ENCODE measurements at places on chromosomes 1 and 21.

DNA sequence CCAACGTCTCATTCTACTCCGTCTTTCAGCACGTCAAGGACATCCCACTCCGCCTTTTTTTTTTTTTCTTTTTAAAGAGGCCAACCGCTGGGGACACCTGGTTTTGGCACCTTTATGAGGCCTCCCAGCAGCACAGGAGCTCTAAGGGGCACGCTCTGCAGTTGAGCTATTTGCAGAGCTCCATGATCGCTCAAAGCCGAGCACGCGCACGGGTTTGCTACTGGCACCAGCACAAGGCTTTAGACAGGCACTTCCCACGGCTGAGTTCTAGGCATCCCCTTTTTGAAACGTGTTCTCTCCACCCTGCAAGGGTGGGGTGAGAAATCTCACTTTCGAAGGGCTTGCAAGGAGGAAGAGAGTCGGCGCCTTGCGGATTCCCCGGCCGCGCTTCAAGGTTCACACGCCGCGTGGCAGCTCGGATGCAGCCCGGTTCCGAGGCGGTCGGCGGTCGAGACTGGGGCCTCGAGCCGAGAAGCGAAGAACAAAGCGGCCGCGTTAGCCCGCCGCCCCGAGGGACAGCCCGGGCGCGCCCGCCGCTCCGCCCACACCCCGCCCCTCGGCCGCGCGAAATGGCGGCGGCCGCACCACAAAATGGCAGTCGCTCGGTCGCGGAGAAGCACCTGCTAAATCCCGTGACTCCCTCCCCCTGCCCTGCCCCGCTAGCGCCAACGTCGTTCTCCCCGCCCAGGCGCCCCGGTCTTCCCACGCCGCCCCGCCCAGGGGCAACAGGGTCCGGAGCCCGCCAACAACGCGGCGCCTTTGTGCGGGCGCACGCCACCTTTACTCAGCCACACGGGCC, 12.9 kb upstream of the SPEN start:
- DNase-seq = peak; percentile 72

GRCh38 chr21:44969931-44970755, 30.3 kb downstream of the SLX9 start:
- DNase-seq = no peak

GRCh38 chr1:110475362-110476027, 24.5 kb downstream of the PROK1 start:
- no peak for DNase-seq

DNA sequence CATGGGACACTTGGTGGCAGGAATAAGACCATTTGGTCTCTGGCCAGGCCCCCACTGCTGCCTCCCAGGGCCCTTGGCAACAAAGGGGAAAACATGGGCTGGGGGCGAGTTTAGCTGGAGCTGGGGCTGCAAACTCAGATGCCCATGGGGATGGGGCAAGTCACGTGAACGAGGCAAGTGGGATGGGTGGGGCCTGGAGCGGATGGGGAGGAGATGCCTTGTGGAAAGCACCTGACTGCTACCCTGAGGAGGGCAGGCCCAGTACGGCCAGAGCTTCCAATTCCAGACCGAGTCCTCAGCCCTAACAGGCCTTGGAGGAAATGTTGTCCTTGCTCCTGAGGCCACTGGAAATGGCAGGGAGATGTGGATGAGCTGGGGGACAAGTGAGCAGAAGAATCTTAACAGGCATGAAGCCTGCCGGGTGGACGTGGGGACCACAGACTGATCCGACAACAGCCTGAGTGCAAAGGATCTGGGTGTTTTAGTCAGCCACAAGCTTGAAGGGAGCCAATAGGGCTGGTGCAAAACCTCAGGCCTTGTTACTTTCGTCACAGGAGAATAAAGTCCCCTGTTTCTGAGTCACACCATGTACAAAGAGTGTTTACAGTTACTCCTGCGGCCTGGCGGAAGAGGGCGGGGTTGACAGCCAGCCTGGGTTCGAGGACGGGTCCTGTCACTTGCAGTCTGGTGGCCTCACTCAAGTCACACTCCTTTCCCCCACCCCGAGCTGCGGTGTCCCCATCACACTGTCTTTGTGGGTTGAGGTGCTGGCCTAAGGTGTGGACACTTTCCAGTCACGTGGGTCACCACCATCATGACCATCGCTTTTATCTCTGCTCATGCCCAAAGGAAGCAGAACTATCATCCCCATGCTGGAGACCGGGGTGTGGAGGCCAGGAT, 19.1 kb downstream of the RUNX3 start:
- DNase-seq = no peak

GRCh38 chr1:10475510-10475909, 760 bp downstream of the PEX14 start:
- no peak for DNase-seq

DNA sequence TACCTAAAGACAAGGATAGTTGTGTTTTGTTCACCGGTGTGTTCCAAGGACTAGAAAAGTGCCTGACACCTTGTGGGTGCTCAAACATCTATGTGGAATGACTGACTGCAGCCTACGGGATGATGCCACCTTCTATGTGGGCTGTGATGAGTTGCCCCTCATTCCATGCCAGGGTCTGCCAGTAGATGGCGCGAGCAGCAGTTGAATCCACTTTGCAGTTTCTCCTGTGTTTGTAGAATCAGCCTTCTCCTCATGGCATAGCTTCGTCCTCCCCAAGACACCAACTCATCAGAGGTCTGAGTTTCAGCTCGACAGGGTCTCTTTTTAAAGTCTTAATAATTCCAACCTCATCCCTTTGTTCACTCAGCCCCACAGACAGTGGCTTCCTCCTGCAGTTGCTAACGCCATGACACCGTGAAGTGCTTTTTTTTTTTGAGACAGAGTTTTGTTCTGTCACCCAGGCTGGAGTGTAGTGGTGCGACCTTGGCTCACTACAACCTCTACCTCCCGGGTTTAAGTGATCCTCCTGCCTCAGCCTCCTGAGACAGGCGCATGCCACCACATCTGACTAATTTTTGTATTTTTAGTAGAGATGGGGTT, 133.7 kb downstream of the CAPN8 start:
- no peak for DNase-seq

DNA sequence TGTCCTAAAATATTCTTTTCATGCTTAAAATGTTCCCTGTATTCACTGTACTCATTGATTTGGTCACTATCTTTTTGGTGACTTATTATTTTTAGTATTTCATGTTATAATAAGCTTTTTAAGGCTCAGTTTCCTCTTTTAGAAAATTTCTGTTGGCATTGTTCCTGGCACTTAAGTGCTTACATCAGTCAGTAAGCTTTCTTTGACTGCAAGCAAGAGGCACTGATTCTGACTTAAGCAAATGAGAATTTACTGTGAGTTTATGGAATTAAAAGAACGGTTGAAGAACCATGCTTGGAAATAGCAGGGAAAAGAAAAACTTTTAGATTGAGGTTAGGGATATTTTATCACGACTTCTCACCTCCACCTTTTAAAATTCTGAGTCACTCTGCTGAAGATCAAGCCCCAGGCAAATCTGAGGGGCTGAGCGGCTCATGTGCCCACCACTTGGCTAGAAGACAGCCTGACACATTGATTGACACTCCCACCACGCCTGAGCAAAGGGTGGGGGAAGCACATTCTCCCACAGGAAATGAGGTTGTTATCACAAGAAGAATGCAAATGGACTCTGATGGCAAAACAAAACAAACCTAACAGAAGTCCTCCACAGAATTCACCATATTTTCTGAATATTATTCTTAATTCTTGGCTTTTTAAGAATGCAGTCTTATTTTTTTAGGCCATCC, 102.8 kb downstream of the KCTD3 start:
- no peak for DNase-seq

- DNase-seq = no peak
Observed at GRCh38 chr1:66552829-66553228, 18.9 kb downstream of the SGIP1 start.

DNA sequence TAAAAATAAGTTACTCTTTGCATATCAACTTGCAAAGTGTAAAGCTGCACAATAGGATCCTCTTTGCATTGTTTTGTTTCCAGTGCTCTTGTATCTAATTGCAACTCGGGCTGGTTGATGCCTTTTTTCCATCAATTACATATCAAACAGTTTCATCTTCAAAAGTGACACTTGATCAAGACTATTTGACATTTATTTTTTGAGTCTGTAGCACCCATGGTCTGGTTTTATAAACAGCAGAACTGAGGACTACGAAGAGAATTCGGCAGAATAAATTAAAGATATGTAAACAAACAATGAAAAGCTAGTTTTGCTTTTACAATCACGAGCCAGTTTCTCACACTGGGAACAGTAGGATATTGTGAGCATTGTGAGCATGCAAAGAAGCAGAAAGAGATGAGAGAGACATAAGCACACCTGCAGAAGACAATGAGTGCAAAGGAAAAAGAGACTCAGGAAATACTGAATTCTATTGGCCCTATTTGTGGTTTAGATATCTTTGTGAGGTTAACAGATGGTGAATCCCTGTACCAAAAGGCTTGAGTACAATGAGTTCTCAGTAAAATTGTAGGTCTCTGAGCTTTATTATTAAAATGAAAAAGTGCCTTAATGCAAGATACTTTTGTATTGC, 45.4 kb downstream of the RPL5 start:
- no peak for DNase-seq

GRCh38 chr1:84282780-84283333, 18.7 kb upstream of the SAMD13 start:
- no peak for DNase-seq

DNA sequence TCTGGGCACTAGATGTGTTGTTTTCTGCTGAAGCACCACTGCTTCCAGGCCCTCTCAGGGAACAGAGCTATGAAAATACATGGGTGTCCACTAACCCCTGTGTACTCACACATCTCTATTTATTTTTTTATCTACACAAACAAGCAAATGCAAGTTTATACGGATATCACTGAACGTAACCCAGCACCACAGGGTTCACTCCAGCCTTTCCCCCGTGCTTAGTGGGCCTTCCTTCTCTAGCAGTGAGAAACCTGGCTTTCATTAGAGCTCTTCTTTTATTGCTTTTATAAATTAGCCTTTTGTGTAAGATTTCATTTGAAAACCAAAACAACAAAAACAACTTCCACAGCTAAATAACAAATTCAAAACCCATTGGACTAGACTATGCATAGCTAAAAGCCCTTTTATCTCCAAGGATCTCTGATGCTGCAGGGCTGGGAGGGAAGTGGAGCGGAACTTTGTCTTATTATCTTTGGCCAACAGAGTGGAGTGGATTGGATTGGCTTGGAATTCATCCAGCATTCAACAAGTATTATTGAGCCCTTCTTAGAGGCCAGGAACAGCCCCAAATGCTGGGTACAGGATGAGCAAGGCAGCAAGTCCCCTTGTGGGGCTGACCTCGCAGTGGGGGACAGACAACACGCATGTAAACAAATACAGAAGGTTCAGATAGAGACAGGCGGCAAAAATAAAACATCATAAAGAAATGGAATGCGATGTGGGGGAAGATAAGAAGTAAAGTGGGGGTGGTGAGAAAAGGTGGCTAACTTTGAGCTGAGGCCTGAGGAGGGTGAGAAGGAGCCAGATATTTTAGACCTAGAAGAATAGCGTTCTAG, 371.8 kb upstream of the POU3F1 start:
- no peak for DNase-seq

GRCh38 chr1:56511364-56511763, 68.0 kb downstream of the PLPP3 start:
- DNase-seq = no peak

DNA sequence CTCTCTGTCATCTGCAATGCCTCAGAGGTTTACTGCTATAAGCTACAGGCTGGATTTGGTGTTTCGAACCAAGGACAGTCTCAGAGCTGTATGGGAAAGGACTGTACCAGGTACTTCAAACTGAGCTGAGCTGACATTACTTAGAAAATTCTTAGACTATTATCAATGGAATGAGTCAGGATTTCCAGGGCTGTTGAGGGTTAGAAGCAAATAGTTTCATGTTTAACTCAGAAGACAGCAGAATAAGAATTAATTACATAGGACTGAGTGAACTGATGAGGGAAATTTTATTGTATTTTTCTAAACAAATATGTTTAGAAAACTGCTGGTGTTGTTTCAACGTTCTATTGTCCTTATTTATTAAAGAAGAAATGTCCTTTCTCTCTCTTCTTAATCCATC, 74.3 kb upstream of the CAPZB start:
- no peak for DNase-seq

DNA sequence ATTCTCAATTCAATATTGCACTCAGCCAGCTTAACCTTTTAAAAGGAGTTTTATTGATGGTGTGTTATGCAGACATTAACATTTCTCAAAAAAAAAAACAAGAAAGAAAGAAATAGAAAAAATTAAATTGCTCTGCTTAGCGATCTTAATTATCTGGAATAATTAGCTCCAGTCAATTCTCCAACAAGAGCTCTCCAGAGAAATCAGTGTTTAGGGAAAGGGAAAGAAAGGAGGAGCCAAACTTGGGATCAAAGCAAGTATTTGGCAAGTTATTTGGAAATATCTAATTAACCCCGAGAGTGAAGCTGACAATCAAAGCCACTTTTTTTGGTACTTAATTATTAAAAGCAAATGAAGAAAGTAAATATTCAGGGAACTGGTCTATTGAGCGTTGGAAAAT, 60.7 kb upstream of the CAMK1G start:
- no peak for DNase-seq

GRCh38 chr1:67100833-67101232, 33.9 kb downstream of the C1orf141 start:
- DNase-seq = no peak

- no peak for DNase-seq
Observed at GRCh38 chr1:84108900-84109578, 35.0 kb upstream of the PRKACB start.

DNA sequence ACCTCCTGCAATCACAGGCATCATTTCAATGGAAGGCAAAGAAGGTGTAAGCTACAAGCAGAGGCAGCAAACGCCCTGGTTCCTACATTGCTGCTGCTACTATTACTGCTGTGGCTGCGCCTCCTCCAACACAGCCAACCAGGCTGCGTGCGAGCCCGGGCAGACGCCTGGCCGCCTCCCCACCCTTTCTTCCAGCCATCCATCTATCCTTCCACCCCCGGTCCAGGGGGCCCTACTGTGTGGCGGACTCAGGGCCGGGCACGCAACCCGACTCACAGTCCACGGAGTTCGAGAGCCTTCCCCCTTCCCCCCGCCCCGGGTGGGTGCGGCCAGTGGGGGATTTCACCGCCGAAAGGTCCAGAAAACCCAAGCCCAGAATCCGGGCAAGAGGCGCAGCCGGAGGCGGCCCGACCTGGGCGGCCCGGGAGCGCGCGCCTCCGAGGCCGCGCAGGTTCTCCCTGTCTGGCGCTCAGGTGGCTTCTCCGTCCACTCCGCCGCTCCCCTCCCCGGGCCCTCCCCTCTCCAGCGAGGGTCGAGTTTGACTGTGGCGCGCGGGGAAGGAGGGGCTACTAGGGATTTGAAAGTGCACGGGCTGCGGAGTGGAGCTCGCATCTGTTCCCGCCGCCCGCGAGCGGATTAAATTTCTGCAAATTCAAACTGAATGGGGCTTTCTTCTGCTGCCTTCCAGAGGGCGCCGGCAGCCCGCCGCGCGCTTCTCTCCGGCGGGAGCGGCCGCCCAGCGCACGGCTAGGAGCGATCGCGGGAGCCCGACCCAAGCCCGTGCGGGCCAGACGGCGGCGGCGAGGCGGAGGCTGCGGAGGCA, at the start of gene HUNK:
Gene HUNK, plus strand, starts transcription at position 569 of the 823 bp plus-strand sequence. CDS start 655 bp downstream, outside the sequence.
- no peak for DNase-seq

GRCh38 chr1:8879922-8880676, 1.6 kb upstream of the ENO1 start:
- no peak for DNase-seq

GRCh38 chr1:229221106-229222019, 49.5 kb upstream of the RAB4A start:
- no peak for DNase-seq

- no peak for DNase-seq
Observed at GRCh38 chr1:99727575-99728185, 38.8 kb downstream of the FRRS1 start.

GRCh38 chr21:29064850-29065481, 8.5 kb downstream of the CCT8 start:
- DNase-seq = no peak
